Cerebellar nuclear complex (tissue), 1 donor: ENCODE measurements at places on chromosomes 7 and 10.

- no peak for DNase-seq
Measured at GRCh38 chr7:150405584-150406311, 26.6 kb downstream of the ZNF775 start.

GRCh38 chr10:117551330-117552155 is 9.0 kb downstream of the EMX2 start:
- no peak for DNase-seq

- DNase-seq, result no peak
Measured at GRCh38 chr7:128347647-128348097, 4.0 kb upstream of the RBM28 start.

DNA sequence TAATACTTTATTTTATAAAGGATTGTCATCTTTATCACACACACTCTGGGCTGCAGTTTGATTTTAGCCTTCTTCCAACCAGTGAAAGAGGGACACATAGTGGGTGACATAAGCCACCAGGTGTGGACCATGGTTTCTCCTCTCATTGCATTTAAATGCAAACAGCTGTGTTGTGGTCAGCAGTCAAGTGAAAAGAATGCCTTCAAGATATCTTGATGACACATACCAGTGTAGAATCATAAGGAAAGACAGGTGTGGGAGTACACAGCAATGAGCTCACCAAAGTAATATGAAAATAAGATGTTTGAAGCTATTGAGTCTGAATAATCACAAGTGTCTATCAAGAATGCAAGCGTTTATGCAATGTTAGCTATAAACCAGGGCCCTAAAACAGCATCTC is 580.0 kb downstream of the XPNPEP1 start:
- DNase-seq, result no peak

GRCh38 chr10:130806426-130806825 is 505.1 kb downstream of the TCERG1L start:
- no peak for DNase-seq

DNA sequence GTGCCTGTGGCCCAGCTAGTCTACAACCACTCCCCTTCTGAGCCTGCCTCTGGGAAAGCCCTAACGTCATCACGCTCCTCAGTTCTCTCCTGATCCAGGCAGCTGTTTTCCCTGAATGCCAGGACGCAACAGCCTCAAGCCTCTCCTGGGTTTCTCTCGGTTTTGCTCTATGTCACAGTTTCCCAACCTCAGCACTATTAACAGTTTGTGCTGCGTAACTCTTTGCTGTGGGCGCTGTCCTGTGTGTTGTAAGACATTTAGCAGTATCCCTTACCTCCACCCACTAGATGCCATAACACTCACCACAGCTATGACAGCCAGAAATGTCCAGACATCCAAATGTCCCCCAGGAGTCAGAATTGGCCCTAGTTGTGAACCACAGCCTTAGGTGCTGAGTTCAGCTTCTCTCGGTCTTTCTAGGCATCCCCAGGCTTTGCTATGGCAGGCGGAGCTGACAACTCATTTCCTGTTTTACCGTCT is 226.3 kb upstream of the NPVF start:
- no peak for DNase-seq

GRCh38 chr10:42942279-42942950 is 134.5 kb upstream of the RET start:
- DNase-seq, result no peak

GRCh38 chr7:150784120-150784736 is 15.9 kb downstream of the TMEM176B start:
- no peak for DNase-seq

GRCh38 chr10:8554574-8554973 is 500.1 kb downstream of the GATA3 start:
- DNase-seq, result no peak

- no peak for DNase-seq
Measured at GRCh38 chr10:7956508-7956907, 98.0 kb upstream of the GATA3 start.

DNA sequence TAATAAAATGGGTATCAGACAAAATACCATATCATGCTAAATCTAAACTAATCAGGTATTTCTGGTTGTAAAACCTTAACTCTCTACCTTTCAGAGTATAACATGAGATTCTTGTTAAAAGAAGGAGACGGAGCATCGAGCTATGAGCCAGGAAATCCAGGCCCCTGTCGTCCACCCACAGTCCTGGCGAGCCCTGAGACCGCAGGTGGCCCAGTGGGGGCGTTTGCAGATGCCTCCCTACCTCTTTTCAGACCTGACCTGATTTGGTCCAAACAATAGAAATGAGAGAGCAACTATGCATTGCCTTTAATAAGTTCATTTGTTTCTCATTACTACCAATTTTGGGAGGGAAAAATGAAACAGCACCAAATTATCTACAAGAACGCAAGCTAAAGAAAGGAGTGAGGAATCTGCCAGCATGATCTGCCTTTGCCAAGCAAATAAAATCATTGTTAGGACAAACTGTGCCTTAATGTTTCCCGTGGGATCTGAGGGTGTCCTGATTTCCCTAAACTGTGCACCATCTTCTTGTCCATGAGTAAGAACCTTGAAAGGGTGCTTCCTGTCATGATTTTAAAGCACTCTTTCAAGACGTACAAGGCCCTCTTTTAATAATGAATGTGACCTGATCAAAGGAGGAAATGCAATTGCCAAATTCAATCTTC is 166.7 kb downstream of the TCERG1L start:
- no peak for DNase-seq

DNA sequence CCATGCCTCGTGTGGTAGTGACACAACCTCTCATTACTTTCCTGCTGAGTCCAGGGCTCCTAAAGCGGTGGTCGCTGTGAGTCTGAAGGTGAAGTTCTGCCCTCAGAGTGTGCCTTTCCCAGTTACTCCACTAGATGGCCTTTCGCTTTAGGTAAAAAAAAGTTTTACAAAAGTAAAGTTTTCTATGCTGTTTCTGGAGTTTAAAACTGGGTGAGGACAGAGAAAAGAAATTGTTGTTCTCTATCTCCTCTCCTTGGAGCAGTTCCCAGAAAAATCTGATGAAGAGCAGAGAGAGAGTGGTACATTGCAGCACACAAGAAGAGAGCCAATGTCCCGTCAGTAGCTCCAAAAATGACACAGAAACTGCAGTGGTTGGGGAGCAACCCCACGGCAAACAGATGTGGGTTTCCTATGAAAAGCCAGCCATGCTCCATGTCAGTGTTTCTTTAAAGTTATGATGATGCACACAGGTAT is 257.1 kb downstream of the GLI3 start:
- DNase-seq, result no peak

DNA sequence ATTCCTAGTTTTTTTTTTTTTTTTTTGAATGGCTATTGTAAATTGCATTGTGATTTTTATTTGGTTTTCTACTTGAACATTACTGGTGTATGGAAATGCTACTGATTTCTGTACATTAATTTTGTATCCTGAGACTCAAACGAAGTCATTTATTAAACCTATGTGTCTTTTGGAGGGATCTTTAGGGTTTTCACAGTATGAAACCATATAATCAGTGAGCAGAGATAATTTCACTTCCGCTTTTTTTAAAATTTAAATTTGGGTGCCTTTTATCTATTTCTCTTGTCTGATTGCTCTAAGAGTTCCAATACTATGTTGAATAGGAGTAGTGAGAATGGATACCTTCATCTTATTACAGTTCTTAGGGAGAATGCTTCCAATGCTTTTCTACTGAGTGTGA is 102.7 kb downstream of the ZWINT start:
- DNase-seq, result no peak

GRCh38 chr7:37440738-37441385 is 7.8 kb downstream of the ELMO1 start:
- no peak for DNase-seq

DNA sequence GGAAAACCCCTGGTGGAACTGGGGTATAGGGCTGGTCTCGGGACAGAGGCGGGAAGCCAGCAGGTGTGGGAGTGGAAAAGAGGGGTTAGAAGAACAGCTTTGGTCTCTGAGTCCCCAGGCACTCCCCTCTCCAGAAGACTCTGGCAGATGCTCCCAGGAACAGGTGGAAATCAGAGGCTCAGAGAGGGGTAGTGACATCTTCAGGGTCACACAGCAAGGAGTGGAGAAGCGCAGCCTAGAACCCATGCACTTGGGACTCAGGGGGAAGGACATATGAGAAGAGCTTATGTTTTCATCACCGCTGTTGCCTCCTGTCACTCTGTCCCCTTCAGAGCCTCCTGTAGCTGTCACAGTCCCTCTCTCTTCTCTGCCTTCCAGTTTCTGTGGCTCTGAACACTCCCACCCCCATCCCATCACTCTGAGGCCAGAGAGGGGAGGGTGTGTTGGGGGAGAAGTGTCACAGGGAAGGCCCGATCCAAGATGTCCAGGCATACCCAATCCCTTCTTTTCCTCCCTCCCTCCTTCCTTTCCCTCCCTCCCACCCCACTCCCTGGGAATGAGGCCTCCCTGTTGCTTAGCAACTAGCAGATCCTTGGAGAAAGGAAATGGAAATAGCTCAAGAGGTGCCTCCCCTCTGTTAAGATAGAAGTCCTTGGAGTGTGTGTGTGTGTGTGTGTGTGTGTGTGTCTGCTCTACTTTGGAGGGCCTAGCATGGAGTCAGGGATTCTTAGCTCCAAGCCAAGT is 32.0 kb downstream of the SRRM3 start:
- DNase-seq, result no peak

DNA sequence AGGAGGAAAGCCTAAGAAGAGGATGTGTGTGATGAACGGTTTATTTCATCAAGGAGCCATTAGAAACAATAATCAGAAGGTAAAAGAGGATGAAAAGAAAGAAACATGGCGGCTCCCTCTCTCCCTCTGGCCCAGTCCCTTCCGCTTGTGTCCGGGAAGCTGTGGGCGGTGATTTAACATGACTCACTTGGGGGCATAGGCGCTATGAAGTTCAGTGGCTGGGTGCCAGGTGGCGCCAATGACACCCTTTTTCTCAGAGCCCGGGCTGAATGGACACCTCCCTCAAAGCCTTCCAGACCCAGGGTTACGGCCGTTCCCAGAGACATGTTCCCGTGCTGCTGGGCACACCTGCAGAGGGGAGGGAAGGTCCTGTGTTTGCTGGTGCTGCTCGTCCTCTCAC is 244.0 kb downstream of the SKAP2 start:
- no peak for DNase-seq

DNA sequence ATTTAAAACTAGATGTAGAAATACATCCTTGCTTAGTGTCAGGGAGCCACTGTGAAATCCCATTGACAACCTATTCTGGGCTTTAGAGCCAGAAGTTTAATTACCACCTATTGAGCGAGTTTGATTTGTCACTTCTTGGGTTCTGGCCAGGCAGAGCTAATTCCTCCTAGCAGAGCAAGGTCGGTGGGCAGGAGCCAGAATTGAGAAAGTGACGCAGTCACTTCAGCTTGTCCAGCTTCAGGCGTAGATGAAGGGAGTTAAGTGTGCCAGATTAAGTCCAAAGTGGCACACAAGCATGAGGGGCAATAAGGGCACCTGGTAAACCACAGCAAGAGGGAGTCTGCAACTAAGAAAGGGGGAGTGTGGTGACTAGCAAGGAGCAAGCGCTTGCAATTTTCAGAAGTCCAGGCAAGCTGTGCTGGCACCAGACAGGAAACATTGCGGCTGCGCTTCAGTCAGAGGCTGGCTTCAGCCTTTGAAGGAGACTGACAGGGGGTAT is 119.4 kb downstream of the ST7 start:
- peak; percentile 91 for DNase-seq

GRCh38 chr7:17989546-17989945 is 38.1 kb downstream of the PRPS1L1 start:
- no peak for DNase-seq

DNA sequence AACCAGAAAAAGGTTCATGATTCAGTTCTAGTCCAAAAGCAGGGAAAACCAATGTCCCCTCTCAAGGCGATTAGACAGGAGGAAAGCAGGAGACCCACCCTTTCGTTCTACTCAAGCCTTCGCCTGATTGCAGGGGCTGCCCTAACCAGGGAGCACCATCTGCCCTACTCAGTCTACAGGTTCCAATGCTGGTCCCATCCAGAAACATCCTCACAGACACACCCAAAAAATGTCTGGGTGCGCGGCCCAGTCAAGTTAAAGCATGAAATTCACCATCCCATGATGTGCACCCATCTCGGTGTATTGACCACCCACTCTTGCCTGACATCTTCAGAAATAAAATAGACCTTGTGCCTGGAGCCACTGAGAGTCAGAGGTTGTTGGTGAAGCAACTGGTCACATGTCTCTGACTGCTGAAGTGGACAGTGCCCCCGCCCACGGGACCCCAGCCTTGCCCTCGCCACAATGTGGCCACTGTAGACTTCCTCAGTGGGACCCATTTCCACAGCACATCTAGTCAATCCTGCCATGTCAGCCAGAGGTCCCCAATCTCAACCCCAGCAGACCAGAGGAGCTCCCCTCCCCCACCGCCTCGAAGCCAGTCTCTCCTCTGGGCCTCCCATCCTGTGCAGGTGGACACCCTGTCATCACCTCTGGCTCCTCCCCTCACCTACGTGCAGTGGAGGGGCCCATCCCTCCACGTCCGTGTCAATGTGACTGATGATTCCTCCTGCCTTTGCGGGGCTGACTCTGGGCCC is 116.3 kb upstream of the PPP2R2D start:
- no peak for DNase-seq

- no peak for DNase-seq
Measured at GRCh38 chr10:87746911-87747310, 71.1 kb downstream of the ATAD1 start.

GRCh38 chr10:84173501-84173929 is at the start of gene GPR15LG:
Gene GPR15LG (plus strand): TSS chr10:84173801. CDS start chr10:84173852, 51 bp downstream.
- no peak for DNase-seq

DNA sequence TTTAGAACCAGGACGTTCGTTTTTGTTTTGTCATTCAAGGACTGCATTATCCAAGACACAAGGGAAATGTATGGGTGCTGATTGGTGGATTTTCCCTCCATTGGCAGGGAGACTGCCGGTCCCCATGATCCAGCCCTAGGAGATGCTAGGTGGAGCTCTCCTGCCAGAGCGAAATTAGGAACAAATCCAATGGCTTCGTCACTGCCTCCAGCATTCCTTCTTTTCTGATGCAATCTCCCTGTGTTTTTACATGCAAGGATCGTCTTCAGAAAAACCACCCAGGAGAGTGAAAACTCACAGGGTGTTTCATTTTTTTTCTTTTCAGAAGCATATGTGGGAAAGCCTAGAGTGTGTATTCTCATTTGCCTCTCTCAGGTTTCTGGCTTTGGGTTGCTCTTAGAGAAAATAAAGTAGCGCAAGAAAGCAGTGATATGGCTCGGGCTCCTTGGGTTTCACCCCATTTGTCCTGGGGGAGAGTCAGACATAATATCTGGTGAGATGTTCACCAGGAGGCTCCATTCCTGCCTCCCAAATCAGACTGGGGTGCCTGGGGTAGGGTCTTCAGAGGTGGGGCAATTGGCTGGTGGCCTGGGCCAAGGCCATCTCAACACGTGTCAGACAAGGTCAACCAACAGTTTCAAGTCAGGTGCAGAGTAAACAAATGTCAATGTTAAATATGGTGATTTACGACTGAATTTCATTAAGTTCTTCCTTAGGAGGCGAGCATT is 450.9 kb upstream of the MKI67 start:
- no peak for DNase-seq
